ENCODE measurements at places on chromosomes 7 and 10.
A peak's percentile ranks its signal among the peaks of the same experiment; 100 is the strongest.

GRCh38 chr7:128915271-128915819, 4.8 kb upstream of the KCP start:
- DNase-seq = no peak

- no peak for DNase-seq
Measured at GRCh38 chr7:98683514-98683913, 66.4 kb downstream of the NPTX2 start.

GRCh38 chr7:2651336-2651735, 19.6 kb downstream of the TTYH3 start:
- no peak for DNase-seq

DNA sequence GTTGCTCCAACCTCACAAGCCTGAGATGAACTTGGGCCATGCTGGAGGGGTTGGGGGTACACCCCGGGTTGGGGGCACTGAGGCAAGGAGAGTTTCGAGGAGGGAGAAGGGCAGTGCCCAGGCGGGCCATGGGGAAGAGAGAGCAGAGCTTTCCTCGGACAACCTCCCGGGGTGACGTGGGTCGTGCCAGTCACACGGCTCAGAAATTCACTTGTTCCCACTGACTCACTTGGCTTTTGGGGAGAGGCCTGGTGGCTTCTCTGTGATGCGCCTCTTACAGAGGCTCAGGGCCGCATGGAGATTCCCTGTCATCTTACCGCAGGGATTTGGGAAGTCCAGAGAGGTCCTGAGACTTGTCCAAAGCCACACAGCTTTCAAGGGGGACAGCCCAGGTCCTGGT, 2.9 kb downstream of the LAT2 start:
- DNase-seq = no peak

- DNase-seq = no peak
Measured at GRCh38 chr7:76343294-76343930, 15.4 kb downstream of the YWHAG start.

DNA sequence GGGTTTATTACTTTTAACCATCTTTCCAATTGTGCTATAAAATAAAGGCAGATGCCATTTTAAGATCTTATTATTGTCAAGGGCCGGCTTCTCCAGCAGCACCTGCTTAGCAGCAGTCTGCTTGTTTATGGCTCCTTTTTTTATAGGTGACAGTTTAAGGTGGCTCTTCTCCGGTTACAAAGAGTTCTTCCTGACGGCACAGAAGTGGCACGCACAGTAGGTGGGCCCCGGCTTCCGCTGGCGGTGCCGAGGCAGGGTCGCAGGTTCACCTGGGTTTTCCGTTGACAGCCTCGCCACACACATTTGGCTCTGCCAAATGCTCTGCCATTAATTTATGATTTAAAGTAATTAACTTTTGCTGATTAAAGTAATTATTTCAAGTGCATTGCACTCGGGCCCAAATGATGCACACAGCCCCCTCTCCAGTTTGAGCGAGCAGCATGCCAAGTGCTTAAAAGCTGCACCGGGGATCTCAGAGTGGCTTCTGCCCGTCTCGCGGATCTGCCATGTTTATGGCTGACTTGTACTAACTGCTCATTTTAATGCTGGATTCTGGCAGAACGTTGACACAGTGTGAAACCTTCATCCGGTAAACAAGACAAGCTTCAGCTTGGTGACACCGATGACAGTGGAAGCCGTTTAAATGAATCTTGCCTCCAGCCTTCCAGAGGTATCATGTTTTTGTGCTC, 355.1 kb upstream of the MKI67 start:
- DNase-seq = peak; percentile 87

GRCh38 chr10:45091968-45092367, 91.2 kb downstream of the ZNF22 start:
- peak; percentile 62 for DNase-seq

DNA sequence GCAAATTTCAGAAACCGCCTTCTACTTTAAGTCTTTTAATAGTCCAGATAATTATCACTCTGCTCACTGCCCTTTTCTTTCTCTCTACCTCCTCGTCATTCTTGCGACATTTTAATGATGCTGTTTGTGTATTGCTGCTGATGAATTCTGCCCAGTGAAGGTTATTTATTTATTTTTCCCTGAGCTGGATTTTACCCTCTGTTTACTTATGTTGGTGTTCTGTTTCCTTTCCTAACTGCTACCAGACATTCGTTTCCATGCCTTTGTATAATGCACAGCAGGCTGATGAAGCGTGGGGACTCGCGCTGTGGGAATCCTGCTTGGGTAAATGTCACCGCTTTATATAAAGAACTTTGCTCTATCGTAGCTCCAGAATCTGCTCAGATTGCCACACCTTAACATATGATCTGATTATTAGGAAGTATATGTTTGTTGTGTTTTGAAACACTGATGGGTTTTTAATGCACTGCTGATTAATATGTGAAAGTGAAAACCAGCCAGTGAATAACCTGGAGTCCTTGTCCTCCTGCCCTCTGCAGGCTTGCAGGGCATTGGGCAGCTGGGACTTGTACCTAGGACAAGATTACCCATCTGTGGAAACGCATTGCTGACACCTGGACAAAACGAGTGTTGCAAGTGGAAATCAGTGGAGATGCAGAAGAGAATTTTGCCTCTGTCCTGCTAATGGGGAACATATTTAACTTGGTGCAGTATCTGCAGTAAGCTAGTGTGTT, 291.5 kb downstream of the SDK1 start:
- peak; percentile 77 for DNase-seq

GRCh38 chr7:150942591-150943452, 35.3 kb downstream of the KCNH2 start:
- no peak for DNase-seq
